CD4-positive, alpha-beta memory T cell (primary cell): ENCODE measurements at places on chromosomes 5 and 9. TPM values are rescaled to one million over a fixed set of nuclear protein-coding genes. Genes with fewer than 3 reads are reported as not detected.

Gene NEUROG1
- not detected for polyA plus RNA-seq

Gene MZB1
- polyA plus RNA-seq = 8.2 TPM

Gene TGFBI
- 7.3 TPM for polyA plus RNA-seq

Gene DRD1
- not detected for polyA plus RNA-seq

Gene SLC4A9
- polyA plus RNA-seq = not detected

Gene ADAMTSL2
- not detected for polyA plus RNA-seq

Gene NSMF
- 3.8 TPM for polyA plus RNA-seq

Gene ZNF300
- polyA plus RNA-seq = 1.2 TPM

DNA sequence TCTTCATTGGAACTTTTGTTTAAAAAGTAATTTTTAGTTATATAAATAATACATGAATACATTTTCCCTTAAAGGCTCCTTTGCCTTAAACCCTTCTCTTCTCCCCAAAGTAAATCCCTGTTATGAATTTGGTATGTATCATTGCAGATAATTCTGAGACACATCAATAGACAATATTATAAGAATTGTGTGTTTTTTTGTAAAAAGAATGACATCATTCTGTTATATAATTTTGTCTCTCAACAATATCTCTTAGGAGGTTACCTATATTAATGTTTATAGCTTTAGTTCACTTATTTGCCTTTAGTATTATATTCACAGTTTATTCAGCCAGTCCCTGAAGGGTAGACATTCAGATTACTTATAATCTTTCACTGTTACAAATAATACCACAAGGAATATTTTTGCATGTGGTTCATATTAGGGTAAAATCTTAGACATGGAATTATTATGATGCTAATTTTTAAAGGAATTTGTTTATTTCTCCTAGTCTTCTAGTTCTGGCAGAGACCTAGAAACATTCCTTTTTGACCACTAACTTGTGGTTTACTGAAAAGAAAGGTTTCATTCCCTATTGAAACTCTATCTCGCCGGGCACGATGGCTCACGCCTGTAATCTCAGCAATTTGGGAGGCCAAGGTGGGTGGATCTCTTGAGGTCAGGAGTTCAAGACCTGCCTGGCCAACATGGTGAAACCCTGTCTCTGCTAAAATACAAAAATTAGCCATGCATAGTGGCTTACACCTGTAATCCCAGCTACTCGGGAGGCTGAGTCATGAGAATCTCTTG, 105.6 kb downstream of the KCTD16 start:
- DNase-seq = no peak

DNA sequence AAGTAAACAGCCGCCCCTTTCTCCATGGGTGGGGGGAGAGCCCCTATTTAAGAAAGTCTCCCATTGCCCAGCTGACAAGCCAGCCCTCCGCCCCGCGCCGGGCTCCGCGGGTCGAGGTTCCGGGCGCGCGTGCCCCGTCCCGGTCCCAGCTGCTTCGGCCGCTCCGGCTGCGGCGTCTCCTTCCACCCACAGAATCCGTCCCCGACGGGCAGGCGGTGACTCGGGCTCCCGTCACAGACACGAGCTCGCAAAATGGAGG, 223 bp downstream of the NR3C1 start:
- no peak for DNase-seq

- DNase-seq = no peak
Observed at GRCh38 chr5:66892716-66893115, 296.5 kb downstream of the MAST4 start.

GRCh38 chr9:124450241-124450924, at the start of gene ADGRD2:
ADGRD2 (plus strand) TSS chr9:124450451; CDS start chr9:124451667, 1,216 bp downstream.
- DNase-seq = no peak

DNA sequence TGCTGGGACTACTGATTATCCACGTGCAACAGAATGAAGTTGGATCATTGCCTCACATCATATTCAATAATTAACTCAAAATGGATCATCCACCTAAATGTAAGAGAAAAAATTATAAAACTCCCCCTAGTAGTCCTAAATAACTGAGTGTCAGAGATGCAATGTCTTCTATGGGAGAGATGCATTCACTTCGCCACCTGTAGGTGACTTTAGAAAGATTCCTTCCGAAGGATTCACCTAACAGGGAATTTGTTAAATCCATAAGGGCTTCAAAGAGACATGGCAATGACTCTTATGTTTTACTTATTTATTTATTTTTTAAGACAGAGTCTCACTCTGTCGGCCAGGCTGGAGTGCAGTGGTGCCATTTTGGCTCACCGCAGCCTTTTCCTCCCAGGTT, 526.0 kb downstream of the MTRR start:
- DNase-seq = no peak

GRCh38 chr5:173114536-173114935, 29.8 kb upstream of the BNIP1 start:
- DNase-seq = no peak

DNA sequence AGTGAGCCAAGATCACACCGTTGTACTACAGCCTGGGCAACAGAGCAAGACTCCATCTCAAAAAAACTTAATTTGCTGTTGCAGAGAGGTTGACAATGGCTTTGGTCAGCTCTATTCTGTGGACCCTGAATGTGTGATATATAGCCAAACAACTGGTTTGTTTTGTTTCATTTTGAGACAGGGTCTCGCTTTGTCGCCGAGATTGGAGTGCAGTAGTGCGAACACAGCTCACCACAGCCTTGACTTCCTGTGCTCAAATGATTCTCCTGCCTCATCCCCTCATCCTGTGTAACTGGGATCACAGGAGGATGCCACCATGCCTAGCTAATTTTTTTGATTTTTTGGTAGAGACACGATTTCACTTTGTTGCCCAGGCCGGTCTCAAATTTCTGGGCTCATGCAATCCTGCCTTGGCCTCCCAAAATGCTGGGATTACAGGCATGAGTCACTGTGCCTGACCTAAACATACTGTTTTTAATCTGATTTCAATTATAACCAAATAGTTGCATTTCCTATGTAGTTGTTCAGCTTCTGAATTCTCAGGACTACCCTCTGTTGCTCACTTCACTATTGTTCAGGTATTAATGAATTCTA, 9.8 kb downstream of the RNF183 start:
- no peak for DNase-seq

- no peak for DNase-seq
Observed at GRCh38 chr5:95471487-95471886, 80.3 kb downstream of the FAM81B start.

GRCh38 chr9:77983320-77983662, 48.3 kb downstream of the GNAQ start:
- DNase-seq = no peak

DNA sequence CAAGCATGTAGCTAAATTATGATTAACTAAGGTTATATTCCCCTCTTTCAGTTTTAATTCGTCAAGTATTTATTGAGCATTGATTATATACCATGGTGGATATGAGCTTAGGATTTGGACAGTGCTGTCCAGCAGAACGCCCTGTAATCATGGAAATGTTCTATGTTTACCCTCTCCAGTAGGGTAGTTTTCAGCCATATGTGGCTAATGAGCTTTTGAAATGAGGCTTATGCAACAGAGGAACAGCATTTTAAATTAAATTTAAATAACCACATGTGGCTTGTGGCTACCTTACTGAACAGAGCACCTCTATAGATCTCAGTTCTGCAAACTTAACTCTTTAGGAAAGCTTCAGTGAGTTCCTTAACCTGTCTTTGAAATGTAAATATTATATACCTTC, 59.1 kb downstream of the JMY start:
- no peak for DNase-seq

- no peak for DNase-seq
Observed at GRCh38 chr9:119234636-119235035, 134.6 kb downstream of the BRINP1 start.

- DNase-seq = peak; percentile 24
Observed at GRCh38 chr5:74630453-74631066, 10.0 kb downstream of the ENC1 start.

GRCh38 chr5:107542428-107542827, 128.3 kb downstream of the EFNA5 start:
- DNase-seq = no peak

GRCh38 chr5:151745071-151745705, 13.2 kb downstream of the ATOX1 start:
- peak; percentile 20 for DNase-seq

DNA sequence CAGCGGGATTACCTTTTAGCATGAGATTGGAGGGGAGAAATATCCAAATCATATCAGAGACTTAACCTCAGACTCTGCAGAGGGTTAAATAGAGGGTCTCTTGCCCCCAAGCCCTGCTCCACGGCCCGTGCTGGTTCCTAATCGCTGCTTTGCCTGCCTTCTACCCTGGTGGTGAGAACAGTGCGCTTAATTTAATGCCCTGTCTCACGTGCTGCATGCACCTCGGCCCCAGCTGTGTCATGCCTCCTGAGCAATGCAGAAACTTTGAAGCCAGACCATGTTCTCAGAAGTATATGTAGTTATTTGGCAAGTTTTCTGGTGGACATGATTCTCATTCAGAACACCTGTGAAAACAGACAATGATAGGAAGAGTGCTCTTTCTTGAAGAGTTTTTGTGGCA, 1.4 kb downstream of the OTULIN start:
- DNase-seq = peak; percentile 45

DNA sequence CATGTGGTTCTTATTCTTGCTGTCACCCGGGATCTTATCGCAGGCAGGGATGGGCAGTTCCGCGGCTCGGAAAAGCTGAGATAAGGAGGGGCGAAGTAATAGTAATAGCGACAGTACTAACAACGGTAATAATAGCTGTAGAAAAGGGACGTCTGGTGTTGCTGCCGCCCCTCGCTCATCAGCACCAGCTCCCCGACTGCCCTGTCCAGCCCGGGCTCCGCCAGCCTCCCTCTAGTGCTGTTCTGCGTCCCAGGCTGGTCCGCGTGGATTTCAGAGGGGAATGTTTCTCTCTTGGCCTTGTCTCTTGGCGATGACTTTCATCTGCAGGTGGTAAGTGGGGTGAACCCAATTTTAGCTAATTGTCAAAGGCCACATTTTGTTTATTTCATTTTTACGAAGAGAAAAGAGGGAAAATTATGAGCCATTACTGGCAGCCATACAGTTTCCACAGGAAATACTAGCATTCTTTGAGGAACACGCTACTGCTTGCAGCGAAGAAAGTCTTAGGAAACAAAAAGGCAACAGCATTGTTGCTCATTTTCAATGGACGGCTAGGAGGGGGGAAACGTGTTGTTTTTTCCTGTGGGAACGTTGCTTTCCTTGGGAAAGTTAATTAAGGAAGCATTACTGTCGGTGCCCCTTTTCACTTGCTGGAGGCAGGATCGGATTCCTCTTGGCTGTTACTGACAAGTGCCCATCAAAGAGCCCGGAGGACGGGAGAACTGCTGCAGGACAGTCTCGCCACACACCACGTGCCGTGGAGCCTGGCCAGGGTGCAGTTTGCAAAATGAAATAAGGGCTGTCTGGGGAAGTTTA, 762 bp downstream of the SNCAIP start:
- no peak for DNase-seq

DNA sequence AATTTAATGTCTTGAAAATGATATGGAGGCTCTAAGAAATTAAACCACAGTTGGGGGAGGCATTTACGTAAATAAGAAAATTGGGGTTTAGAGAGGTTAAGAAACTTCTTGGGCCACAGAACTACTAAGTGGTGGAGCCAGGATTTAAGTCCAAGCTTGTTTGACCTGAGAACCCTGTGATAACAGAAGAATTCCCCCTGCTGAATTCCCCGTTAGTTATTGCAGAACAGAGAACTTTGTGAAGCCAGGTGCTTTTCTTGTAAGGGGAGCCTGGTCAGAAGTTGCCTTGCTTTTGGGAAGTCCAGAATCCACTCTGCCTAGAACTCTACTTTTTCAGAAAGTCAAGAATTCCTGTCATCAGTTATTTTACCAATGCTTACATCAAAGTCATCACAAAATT, 309.3 kb upstream of the SEMA6A start:
- no peak for DNase-seq

DNA sequence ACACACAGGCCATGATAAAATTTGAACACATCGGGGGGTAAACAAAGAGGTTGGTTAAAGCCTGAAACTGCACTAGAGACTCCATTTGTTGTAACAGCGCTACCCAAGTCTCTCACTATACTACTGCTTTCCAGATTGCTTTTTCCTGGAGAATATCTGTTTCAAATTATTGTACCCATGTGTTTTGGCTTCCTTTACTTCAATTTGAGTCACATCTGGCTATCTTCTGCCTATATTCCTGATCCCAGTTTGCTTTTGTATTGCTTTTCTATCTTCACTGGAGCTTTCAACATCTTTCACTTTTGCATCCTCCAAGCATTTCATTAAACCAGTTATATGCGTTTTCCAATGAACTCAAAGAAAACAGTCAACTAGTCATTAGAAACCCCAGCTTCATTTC, 404.7 kb downstream of the MLLT3 start:
- DNase-seq = no peak

- no peak for DNase-seq
Observed at GRCh38 chr5:169494383-169494935, 89.1 kb upstream of the SPDL1 start.

DNA sequence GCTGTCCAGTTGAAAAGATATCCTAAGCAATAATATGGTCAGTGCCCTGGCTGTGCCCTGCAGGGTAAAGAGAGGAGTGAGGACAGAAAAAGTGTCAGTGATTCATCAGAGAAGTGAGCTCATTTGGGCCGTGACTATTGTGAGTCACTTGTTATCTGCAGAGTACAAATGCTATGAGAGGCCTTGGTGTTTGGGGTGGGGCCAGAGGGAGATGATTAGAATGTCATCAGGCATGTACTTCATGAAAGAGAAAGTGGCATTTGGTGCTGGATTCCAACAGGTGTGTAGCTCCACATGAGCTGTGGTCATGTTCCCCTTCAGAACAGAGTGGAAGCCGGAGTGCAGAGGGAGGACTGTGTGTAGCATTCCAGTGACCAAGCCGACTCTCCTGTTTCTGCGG, 174.1 kb downstream of the KDM4C start:
- no peak for DNase-seq

GRCh38 chr9:15965246-15965745, 412.5 kb downstream of the CCDC171 start:
- no peak for DNase-seq

DNA sequence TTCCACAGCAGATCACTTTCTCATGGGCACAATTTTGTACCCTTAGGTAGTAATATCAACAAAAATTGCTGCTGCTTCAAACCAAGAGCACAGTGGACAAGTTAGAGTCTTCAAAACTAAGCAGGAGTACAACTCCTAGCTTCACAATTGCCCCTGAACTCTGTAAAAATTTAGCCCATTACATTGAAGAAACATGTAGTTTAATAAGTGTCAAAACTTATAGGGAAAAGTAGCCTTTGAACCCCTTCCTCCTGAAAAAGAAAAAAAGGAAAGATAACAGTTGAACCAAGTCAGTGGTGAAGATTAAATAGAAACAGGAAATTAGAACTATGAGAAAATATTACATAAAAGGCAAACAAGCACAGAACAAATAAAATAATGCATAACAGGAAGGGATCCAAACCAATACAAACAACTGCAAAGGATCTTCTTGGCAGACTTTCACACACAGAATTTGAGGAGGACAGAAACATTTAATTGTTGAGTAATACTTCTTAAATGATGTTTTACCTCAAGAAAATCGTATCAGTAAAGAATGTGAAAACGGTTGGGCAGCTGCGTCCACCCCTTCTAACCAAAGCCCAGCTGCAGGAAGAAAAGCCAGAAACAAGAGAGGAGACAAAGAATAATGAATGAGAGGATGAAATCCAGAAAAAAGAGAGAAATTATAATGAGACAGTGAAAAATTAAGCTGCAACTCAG, 636.0 kb downstream of the NR2F1-AS1 start:
- DNase-seq = no peak
